ENCODE measurements at places on chromosomes 13 and 19.
A peak's percentile ranks its signal among the peaks of the same experiment; 100 is the strongest.

GRCh38 chr19:2167896-2168618, 4.3 kb downstream of the DOT1L start:
- DNase-seq = peak; percentile 53

GRCh38 chr19:6354098-6354674, 7.1 kb upstream of the CLPP start:
- no peak for DNase-seq

DNA sequence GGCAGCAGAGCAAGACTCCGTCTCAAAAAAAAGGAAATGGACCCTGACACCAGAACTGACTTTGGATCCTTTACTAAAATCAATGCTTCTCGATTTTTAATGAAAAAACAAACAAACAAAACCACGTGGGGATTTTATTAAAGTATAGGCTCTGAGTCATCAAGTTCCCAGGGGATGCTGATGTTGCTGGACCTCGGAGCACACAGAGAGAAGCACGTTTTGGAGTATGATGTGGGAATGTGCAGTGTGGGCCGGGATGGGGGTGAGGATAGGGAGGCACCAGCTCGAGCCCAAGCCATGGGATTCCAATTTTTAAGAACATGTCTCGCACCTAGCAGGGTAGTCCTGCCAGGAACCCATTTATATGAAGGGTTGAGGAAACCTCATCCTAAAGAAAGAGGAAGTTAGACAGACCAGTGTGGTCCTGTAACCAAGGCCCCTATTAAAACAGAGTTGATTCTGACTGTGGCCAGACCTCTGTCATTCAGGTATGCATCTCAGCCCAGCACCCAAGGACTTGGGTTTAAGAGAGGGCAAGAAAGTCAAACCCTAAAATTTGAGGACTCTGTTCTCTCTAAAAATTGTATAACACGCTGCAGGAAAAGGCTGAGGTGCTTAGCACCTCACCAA, 6.4 kb downstream of the FLT1 start:
- DNase-seq = no peak

GRCh38 chr13:31274390-31274789, 74.6 kb downstream of the B3GLCT start:
- DNase-seq = no peak

GRCh38 chr19:45104658-45105349, 11.8 kb downstream of the PPP1R37 start:
- DNase-seq = no peak

- DNase-seq = peak; percentile 48
These were observed 1.1 kb downstream of the LSM14A start for GRCh38 chr19:34173193-34173956.

DNA sequence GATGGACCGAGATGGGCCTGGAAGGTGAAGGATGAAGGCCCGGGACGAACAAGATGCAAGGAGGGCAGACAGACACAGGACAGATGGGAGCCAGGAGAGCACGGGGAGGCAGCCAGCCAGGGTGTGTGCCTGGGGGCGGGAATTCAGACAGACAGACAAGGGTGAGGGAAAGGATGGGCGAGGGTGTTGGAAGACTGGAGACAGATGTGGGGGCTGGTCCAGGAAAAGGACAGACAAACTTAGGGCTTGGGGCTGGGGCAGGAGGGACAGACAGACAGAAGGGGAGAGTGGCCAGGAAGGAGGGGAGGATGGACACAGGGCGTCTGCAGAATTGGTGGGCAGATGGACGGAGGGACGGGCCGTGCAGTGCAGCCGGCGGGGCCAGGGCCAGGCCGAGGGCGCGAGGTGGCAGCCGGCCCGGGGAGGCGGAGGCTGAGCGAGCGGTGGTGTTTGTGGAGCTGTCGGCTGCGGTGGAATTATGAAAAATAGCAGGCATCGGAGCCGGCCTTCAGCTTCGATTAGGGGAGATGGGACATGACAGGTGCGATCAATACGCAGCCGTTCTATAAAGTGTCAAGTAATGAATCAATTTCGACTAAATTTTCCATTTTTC, 4.6 kb upstream of the ERFL start:
- DNase-seq = no peak

GRCh38 chr13:113596321-113597200, 12.0 kb downstream of the TFDP1 start:
- DNase-seq = no peak

DNA sequence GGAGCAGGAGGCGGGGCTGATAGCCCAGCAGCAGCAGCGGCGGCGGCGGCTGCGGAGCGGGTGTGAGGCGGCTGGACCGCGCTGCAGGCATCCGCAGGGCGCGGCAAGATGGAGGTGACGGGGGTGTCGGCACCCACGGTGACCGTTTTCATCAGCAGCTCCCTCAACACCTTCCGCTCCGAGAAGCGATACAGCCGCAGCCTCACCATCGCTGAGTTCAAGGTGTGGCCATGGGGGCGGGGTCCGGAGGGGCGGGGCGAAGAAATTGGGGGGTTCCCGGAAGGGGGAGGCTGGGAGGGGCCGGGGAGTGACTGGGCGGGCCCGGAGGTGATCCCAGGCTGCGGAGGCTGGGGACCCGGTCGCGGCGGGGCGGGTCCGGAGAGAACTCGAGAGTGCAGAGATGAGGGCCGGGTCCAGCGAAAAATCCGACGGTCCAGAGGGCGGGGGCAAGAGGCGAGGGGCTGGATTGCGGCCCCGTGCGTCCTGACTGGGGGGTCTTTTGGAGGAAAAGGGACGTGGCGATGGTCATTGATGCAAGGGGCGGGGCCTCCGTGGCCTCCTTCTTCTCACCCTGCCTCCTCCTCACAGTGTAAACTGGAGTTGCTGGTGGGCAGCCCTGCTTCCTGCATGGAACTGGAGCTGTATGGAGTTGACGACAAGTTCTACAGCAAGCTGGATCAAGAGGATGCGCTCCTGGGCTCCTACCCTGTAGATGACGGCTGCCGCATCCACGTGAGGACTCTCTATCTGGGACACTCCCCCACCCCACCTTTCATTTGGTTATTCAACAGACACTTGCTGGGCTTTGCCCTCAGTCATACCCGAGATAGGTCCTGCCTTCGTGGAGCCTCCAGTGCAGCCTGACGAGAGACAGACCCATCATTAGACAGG, at the start of gene TBCB:
TBCB (plus strand) TSS at position 16 of the 891 bp plus-strand sequence; CDS start at position 109, 93 bp downstream.
- DNase-seq = no peak

- DNase-seq = no peak
These were observed 68.2 kb upstream of the LSM14A start for GRCh38 chr19:34104096-34104495.

DNA sequence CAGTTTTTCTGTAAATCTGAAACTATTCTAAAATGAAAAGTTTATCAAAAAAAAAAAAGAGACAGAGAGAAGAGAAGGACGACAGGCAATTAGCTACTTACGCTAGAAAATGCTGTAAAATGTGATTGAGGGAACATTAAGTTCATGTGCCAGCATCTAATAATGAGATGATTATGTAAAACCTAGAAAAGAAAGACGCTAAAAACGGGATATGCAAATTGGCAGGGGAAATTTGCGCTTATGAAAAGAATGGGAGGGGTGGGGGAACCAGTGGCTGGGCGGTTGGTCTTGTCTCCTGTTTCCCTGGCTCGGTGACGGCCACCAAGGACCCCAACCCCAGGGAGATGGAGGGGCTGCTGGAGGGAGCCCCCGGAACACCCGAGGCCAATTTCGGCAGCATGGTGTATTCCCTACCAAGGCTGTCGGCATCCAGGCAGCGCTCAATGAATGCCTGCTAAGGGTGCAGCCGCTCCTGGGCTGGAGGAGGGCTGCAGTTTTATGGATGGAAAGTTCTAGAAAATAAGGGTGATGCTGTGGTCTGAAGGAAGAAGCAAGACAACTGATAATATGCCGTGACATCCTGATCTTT, 34.2 kb downstream of the GNG7 start:
- DNase-seq = no peak

- DNase-seq = no peak
These were observed 10.4 kb downstream of the ARL11 start for GRCh38 chr13:49638744-49639072.

All from right hindlimb (tissue), 1 donor.